ENCODE measurements at places on chromosomes 6 and 20.

DNA sequence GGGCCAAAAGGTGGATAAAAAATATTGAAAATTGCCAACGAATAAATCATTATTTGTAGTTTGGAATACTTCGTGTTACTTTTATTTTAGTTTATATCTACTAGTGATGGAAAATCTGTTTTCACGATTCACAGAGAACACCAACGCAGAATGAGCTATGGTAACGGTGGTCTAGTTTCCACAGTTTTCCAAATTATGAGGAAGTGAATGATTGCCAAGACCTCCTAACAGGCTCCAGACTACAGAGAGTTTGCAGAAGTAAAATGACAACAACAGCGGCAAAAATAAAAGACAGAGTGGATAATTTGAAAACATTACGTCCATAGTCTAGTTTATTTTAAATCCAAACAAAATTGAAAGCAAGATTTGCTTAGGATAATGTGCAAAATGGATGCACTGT lies 57.0 kb upstream of the AIG1 start:
- no peak for DNase-seq

- no peak for DNase-seq
Measured at GRCh38 chr6:88238065-88238464, 71.9 kb upstream of the CNR1 start.

GRCh38 chr6:24761193-24761835 lies 13.4 kb upstream of the GMNN start:
- no peak for DNase-seq

DNA sequence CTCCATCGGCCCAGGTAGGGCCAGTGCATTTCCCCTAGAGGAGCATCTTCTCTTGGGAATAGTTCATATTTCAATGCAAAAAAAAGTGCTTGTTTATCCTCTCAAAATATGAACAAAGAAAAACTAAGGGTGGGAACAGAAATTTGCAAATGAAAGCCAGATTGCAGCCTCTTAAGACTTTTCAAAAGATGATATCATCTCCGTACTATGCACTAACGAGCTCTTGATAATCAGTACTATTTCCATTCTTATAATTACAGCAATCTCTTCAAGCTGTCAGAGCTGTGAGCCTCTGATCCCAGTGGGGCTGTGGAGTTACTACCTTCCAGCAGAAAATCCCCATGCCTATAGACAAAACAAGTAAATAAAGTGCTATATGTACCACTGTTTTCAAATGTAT lies 77.1 kb downstream of the SOD2 start:
- no peak for DNase-seq

DNA sequence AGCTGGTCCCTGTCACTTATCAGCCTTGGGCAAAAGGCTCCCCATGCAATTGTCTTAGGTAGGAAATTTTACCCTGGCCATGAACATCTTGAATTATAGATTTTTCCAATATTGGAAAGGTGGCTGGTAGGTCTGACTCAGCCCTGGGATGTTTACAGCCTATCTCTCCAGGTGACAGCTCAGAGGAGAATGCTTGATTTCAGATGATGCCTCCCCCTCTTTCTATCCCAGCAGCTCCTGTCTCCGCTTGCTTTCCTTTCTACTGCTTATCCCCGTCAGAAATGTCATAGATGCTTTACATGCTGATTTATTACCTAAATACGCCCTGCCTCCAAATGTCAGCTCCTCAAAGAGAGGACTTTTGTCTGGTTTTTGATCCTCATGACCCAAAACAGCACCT lies 109.6 kb downstream of the NFATC2 start:
- DNase-seq: no peak

DNA sequence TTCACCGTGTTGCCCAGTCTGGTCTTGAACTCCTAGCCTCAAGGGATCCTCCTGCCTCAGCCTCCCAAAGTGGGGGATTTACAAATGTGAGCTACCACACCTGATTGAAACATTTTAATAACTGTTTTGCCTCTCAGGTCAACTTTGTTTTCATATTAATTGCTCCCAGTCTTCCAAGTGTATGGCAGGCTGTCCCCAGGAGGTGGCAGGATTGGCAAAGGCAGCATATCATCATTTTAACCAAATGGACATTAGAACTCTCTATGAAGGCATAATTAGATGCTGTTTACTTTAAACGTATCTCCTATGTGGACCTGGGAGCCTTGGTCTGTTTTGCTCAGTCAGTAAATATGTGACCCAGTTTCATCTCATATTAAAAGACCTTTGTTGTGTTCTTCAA lies 59.2 kb upstream of the CSE1L start:
- DNase-seq: no peak

DNA sequence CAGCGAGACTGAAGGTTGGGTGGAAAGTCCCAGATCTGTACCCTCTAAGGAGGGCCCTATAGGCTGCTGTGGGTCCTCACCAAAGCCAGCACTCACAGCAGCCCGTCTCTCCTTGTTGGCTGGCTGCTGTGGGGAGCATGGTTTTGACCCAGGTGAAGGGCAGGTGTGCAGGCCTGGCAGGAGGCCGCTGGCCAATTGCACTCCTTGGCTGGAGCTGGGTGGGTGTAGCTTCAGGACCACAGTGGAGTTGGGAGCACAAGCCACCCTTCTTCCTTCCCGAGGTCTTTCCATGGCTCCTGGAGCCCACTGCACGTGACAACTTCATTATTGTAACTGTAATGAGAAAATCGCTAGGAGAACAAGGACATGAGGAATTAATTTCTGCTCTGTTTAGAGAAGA lies 287.7 kb upstream of the FOXQ1 start:
- DNase-seq: no peak

DNA sequence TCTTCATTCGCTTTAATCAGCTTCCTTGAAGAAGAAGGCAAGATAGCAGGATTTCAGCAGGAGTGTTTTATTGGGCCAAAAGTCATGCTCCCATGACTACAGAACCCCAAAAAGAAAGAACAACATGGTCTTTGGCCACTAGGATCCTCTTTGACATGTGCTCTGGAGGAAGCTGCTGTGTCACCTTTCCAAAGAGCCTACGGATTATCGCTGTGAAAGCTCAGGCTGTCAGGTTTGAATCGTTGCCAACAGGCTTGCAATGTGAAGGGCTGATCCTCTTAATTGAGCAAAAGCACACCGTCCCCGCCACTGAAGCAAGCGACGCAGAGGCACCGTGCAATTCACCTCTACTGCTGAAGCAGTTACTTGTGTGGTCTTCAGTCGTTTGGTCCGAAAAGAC lies 29.0 kb downstream of the MYLIP start:
- peak; percentile 14 for DNase-seq

DNA sequence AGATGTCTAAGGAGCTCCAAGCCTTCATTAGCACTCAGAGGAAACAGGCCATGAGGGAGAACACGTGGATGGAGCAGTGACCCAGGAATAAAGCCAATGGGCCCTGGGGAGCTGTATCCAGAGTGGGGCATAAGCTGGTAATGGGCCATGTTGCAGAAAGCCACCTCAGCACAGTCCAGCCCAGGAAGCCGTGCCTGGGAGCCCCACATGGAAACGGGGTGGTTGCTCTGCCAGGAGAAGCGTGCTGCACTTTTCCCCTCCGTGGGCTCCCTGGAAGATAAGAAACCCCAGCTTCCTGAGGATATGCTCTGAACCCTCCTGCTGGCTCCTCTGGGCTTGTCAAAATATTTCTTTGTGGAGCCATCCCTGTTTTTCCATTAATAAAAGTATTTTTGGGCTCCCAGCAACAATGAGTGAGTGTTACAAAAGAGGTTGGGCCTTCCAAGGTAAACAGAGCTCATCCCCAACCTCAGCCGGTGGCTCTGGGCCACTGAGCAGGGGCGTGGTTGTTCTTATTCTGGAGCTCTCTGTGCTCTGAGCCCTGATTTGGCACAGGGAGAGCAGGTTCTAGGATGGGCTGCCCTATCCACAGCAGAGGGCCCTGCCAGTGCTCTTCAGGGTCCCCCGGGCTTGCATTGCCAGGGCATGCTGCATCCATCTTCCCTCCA lies 31.2 kb upstream of the NFATC2 start:
- DNase-seq: no peak

DNA sequence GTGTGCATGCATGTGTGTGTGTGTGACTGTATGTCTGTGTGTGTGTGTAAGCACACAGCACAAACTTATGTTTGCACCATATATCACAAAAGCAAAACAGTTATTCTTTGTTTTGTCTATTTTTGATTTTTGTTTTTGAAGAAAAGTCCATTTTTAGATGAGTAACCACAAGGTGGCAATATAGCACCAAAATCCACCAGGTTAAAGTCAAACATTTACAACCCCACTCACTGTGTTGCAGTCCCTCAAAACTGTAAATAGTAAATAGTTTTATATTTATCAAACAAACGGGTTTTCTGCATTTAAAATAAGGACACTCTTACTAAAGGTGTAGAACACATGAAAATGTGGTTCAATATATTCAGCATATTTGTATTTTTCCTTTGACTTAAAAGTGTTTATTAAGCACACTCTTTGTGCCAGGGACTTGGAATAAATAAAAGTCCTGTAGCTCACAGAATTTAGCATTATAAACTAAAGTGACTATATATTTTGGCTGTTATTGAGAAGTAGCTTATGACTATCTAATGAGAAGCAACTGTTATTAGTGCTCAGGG lies 118.5 kb downstream of the GFRAL start:
- DNase-seq: no peak

- no peak for DNase-seq
Measured at GRCh38 chr20:18359854-18360253, 71.5 kb downstream of the ZNF133 start.

All from DMS153 (cell line).